ENCODE measurements at places on chromosomes 13 and 19. TPM values are rescaled to one million over a fixed set of nuclear protein-coding genes. Genes with fewer than 3 reads are reported as not detected.

DNA sequence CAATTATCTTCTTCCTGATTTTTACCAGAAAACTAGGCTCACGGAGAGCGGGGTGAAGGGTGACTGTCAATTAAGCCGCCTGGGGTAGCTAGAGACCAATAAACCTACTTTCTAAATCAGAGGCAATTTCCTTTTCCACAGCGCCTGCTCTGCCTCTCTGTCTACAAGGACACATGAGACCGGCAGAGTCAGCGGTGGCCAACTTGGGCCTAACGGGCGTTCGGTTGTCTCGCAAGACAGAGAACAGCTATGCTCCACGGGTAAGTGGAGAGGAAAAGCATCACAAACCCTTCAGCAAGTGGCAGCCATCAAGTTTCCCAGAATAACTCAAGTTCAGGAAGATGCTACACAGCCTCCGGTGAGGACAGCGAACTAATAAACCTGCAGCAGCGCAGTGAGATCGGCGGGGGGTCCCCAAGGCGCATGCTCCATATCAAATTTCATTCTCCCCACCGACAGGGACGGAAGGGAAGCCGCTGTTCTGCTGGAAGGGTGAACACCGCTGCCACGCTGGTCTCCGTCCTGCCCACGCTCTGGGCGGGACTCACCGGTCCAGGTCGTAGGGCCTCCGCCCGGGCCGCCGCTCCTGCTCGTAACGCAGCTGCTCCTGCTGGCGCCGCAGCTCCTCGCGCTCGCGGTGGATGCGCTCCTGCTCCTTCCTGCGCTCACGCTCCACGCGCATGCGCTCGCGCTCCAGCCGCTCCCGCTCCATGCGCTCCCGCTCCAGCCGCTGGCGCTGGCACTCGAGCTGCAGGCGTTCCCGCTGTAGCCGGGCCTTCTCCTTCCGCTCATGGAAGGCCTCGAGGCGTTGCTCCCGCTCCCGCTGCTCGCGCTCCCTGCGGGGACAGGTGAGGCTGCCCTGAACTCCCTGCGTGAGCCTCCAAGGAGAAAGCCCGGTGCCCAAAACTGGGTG lies 25.8 kb upstream of the TINCR start:
- DNase-seq: no peak

- DNase-seq: no peak
These were observed 73.1 kb downstream of the TNFSF13B start for GRCh38 chr13:108342369-108343289.

GRCh38 chr19:6498294-6499036 lies 3.6 kb downstream of the TUBB4A start:
- no peak for DNase-seq

GRCh38 chr19:39475748-39476147 lies 4.9 kb upstream of the TIMM50 start:
- DNase-seq: no peak

GRCh38 chr13:22095794-22096193 lies 424.9 kb downstream of the FGF9 start:
- no peak for DNase-seq

DNA sequence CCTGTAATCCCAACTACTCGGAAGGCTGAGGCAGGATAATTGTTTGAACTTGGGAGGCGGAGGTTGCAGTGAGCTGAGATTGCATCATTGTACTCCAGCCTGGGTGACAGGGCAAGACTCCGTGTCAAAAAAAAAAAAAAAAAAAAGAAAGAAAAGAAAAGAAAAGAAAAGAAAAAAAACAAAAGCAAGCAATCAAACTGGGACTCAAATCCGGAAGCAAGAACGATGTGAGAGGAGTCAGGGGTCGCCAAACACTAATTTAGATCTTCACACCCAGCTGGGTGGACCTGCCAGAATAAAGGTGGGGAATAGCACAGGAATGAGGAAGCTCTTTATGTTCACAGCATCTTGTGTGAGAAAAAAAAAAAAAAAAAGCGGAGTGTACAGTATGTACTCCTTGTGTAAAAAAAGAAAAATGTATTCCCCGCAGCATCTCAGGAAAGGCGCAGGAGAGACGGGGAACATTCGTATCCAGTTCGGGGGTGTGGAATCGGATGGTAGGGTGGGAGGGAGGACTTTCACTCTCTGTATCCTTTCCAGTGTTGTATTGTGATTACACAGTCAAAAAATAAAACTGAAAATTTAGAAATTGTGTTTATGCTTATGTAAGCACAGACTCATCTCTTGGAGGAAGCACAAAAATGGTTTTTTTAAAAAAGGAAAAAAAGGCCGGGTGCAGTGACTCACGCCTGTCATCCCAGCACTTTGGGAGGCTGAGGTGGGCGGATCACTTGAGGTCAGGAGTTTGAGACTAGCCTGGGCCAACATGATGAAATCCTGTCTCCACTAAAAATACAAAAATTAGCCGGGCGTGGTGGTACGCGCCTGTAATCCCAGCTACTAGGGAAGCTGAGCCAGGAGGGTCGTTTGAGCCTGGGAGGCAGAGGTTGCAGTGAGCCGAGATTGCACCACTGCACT lies 7.6 kb downstream of the DNAJB1 start:
- no peak for DNase-seq

- peak; percentile 77 for DNase-seq
These were observed 5.7 kb downstream of the FGF9 start for GRCh38 chr13:21676611-21677021.

Gene CHMP2A
- 109 TPM for total RNA-seq

GRCh38 chr19:11044431-11044830 lies 44.8 kb upstream of the LDLR start:
- DNase-seq: no peak

DNA sequence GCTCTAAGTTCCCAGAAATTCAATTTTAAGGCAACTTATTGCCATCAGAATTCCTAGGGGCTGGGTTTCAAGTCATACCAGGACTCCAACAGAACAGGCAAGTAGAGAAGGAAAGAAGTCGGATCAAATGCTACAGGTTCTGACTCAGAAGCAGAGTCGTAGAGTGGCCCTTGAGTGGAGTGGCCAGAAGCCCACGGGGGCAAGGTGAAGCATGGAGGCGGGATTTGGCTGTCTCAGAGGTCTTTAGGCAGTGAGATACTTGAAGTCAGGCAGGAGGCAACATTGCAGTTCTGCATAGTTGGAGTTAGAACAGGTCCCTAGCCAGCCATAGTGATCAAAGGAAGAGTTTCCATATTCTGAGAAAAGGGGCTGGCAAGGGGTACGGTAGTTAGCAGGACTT lies 111.6 kb downstream of the NHLRC3 start:
- no peak for DNase-seq

DNA sequence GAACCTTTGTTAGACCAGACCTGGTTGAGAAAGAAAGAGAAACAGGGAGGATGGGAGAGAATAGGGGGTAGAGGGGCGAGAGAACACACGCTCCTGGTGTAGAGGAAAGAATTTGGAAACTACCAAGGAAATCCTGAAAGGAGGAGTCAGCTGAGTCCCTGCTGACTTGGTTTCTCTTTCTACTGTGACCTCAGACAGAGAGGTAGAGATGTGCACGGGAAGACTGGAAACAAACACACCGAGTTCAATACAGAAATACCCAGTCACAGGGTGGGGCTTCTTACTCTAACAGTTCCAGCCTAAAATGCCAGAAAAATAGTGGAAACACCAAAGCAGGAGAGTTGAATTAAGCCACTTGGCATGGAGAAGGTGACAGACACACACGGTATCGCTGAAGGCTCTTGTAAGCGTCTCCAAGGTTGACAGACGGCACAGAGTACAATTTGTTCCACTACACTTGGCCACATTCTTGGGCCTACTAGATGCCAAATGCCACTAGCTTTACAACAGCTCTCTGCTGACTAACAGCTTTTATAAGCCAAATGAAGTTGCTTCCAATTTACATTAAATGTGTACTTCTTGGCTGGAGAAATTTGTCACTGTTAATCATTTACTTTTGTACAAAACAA lies 28.1 kb downstream of the LATS2 start:
- no peak for DNase-seq

Gene S1PR4
- total RNA-seq: 0.28 TPM

Gene CPT1C
- total RNA-seq: 74.6 TPM

DNA sequence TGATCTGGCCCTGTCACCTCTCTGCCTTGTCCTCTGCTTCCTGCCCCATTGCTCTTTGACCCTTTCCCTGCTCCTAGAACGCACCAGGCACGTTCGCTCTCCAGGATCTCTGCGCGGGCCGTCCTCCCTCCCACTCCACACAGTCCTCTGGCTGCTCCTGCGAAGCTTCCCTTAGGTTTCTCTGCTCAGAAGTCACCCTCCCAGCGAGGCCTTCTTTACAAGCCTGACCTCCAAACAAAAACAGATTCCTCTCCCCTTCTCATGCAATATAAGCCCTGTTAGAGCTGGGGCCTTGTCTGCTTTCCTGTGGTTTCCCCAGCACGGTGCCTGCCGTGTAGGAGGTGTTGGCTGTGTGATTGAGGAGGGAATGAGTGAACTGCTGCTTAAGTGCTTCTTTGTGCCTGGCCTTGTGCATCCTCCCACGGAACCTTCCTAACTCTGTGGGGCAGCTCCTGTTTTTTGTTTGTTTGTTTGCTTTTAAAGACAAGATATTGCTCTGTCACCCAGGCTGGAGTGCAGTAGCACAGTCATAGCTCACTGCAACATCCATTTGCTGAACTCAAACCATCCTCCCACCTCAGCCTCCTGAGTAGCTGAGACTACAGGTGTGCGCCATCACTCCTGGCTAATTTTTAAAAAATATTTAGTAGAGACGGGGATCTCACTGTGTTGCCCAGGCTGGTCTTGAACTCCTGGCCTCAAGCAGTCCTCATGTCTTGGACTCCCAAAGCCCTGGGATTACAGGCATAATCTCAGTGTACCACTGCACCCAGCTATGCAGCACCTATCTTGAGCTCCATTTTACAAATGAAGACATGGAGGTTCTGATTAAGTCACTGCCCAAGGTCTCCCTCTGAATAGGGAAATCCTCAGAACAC lies 82.0 kb downstream of the SIPA1L3 start:
- peak; percentile 36 for DNase-seq

GRCh38 chr13:75473468-75473867 lies 8.5 kb downstream of the TBC1D4 start:
- no peak for DNase-seq

GRCh38 chr19:58428617-58429016 lies 11.3 kb downstream of the ZNF132 start:
- DNase-seq: no peak

DNA sequence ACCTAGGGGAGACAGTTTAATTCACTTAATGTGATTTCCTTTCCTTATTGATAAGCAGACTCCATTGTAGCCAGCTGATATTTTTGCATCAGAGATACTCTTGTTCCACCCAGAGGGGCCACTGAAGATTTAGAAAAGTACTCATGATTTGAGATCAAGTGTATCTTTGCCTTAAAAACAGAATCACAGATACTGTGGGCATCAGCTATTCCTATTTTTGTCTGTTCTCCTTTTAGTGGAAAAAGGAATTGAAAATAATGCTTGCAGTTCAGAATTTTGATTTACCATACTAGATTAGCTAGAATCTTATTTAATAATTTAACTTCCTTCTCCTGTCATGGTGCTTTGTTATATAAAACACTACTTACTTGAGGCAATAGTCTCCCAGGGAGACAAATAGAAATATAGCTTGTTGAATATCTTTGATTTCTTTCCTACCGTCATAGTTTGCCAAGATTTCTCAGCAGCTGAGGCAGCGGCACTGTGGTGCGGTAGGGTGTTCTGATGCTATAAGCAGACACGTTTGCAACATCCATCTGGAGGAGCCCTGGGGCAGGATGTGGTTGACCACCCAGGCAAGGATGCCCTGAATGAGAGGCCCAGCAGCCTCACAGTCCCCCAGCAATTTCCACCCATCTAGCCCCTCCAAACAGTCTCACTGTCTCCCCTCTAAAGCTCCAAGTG lies 47.0 kb upstream of the RAP2A start:
- no peak for DNase-seq

DNA sequence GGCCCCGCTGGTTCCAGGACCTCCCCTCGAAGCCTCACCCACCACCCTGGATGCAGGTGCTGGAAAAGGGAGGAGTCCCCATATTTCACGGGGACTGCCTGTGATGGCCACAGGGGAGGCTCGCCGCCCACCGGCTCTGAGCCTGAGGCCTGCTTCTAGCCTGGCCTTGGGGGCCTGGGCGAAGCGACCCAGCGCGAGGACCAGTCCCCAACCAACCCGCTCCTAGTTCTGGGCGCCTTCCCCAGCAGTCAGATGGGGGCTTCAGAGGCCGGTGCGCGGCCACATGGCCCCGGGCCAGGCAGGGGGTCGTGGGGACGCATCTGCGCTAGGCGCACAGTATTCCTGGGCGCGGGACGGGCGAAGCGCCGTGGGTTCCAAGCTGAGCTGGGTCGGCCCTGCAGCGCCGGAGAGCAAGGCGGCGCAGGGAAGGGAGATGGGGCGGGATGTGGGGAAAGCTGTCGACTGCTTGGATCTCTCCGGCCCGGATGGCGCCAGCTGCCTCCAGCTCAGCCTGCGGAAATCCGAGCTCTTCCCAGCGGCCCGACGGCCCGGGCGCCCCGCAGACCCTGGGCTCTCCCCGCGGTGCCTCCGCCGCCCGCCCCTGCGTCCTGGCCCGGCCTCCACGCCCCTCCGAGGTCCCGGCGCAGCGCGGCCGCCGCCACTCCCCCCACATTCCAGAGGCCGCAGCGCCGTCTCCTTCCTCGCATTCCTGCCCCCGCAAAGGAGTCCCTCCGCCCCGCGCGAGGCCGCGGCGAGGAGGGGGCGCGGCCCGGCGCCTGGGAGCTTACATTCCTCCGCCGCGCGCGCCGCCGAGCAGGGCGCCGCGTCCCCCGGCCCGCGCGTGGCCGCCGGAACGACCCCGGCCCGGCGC lies at the start of gene WTIP:
WTIP (plus strand) TSS at position 788 of the 871 bp plus-strand sequence. CDS start 217 bp downstream, outside the sequence.
- peak; percentile 87 for DNase-seq
